CD4-positive, alpha-beta memory T cell (primary cell): ENCODE measurements at places on chromosomes 5 and 9. TPM values are rescaled to one million over a fixed set of nuclear protein-coding genes. Genes with fewer than 3 reads are reported as not detected.

- no peaks in the 10 kb centered on the region for H3K4me1 ChIP-seq
- no peak overlapping the region for H3K27ac ChIP-seq
- H3K27me3 ChIP-seq, result no peaks in the 10 kb centered on the region
- no peaks in the 10 kb centered on the region for H3K36me3 ChIP-seq
- DNase-seq, result no peak
Observed at GRCh38 chr5:67287510-67288268, 91.1 kb upstream of the CD180 start.

DNA sequence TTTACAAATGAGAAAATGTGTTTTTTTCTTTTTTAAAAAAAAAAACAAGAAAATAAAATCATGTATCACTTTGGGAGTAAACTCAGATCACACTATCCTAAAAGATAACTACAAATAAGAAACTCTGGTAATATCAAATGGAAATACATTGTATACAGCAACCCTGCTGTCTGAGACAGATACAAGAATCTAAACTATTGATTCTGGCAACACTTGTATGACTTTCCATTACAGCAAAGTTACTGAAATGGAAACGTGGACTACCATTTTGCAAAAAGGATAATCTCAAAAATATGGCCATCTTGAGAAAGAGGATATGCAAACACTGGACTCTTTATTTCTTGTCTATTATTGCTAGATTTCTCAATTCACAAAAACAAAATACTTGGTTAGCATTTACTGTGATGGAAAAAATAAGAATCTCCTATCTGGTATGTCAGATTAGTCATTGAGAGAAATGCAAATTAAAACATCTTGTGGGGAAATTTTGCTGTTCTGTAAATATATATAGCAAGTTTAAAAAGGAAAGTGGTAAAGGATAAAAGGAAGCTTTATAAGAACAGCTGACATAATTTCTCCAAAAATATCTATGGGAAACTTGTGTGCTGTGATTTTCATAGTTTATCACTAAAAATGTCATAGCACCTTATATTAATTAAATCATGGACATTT, 112.9 kb upstream of the FER start:
- H3K36me3 ChIP-seq, result no peaks in the 10 kb centered on the region
- DNase-seq, result no peak
- no peaks in the 10 kb centered on the region for H3K27me3 ChIP-seq
- H3K4me1 ChIP-seq, result no peaks in the 10 kb centered on the region

DNA sequence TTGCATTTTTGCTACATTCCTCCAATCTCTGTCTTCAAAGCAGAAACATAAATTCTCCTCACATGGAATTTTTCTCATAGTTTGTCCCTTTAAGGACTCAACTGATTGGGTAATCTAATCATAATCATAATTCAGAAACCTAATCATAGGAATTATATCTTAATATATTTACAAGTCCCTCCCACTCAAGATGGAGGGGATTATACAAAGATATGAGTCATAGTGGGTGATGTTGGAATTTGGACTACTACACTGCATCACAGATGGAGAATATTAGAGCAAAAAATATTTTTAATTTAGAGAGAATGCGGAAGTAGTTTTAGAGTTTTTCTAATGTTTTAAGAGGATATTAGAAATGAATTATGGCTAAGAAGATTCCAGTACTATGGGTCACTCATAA, 1034.0 kb downstream of the DTWD2 start:
- no peaks in the 10 kb centered on the region for H3K27me3 ChIP-seq
- no peak for DNase-seq
- no peaks in the 10 kb centered on the region for H3K4me1 ChIP-seq

DNA sequence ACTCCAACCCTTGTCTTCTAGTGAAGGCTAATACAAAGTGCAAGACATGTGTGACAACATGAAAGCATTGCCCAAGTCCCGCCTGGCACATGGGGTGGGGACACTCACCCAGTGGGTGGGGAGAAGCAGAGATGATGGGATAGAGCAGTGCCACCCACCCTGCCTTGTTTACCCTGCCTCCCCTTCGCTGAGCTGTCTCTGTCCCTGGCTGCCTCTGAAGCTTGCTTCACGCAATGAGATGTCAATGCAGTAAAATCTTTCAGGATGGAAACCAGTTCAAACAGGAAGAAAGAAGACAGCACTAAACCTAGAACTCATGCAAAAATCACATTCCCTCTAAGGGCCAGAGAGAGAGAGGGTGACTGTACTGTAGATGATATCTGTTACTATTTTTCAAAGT, 148.0 kb downstream of the INSYN2B start:
- no peak for DNase-seq
- no peaks in the 10 kb centered on the region for H3K4me1 ChIP-seq
- no peaks in the 10 kb centered on the region for H3K36me3 ChIP-seq
- H3K27me3 ChIP-seq, result no peaks in the 10 kb centered on the region

GRCh38 chr5:16271851-16272250, 92.3 kb upstream of the MARCHF11 start:
- no peak for DNase-seq
- no peak overlapping the region for H3K4me3 ChIP-seq
- no peaks in the 10 kb centered on the region for H3K4me1 ChIP-seq
- no peaks in the 10 kb centered on the region for H3K27me3 ChIP-seq

DNA sequence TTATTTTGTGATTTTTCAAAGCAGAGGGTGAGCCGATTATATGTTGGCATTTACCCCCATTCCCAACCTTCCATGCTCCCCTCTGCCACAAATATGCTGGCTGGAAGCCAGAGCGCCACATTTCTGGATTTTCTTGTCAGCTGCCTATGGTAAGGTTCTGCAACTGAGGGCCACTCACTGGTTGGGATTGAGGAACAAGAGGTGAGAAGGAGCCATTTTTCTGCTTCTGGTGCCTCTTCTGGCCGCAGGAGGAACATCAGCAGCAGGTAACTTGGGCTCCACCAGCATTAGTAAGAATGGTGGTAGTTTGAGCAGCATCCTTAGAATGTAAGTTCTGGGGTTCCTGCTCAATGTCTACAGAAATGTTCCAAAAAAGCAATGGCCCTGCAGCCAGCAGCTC, 159.5 kb upstream of the MAST4 start:
- H3K27me3 ChIP-seq, result no peaks in the 10 kb centered on the region
- no peak for DNase-seq
- no peak overlapping the region for H3K27ac ChIP-seq
- H3K36me3 ChIP-seq, result no peaks in the 10 kb centered on the region

- no peak overlapping the region for H3K27ac ChIP-seq
- H3K4me1 ChIP-seq, result no peaks in the 10 kb centered on the region
- no peak overlapping the region for H3K4me3 ChIP-seq
- DNase-seq, result peak; percentile 70
- no peaks in the 10 kb centered on the region for H3K36me3 ChIP-seq
Observed at GRCh38 chr9:111759762-111760639, 34.7 kb downstream of the SHOC1 start.

GRCh38 chr9:134503301-134504105, 138.1 kb upstream of the COL5A1 start:
- no peaks in the 10 kb centered on the region for H3K36me3 ChIP-seq
- no peak overlapping the region for H3K27ac ChIP-seq
- no peak overlapping the region for H3K4me3 ChIP-seq
- H3K27me3 ChIP-seq, result no peaks in the 10 kb centered on the region
- no peak for DNase-seq

DNA sequence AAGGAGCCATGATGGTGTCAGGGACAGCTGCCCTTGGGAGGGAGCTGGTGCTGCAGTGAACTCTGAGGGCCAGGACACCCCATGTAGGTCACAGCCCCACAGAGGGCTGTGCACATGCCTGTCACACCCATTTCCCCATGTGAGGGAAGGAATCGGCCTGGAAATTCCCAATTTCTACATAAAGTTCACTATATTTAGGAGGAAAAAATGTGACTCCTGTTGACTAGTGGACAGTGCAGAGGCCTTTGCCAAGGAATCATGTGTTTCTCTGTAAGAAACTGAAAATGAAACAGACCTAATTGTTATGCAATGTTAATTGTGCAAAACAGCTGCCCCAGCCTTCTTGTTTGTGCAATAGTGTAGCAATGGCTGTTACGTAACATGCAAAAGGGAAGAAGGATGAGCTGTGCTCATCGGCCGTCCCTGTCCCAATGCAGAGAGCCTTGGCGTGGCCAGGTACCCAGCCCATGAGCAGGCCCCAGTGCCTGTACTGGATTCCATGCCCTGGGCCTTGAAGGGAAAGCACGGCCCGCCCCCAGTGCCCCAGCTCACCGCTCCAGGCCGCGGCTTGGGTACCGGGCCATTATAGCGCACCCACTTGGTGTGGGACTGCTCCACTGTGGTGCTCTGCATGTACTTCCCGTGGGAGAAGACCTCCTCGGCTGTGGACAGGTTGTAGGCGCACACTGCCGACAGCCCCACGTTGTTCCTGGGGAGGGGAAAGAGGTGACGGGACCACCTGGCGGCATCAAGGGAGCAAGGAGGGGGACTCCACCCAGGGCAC, 70.0 kb downstream of the SECISBP2 start:
- H3K27ac ChIP-seq, result no peak overlapping the region
- H3K4me3 ChIP-seq, result no peak overlapping the region
- DNase-seq, result no peak
- no peaks in the 10 kb centered on the region for H3K27me3 ChIP-seq
- H3K36me3 ChIP-seq, result peaks cover 97% of the 10 kb centered on the region
- H3K4me1 ChIP-seq, result no peaks in the 10 kb centered on the region

PCDHGA3 gene
- total RNA-seq, result 0.26 TPM

ZNF300 gene
- total RNA-seq, result 1.0 TPM

OR1J2 gene
- not detected for total RNA-seq

DNA sequence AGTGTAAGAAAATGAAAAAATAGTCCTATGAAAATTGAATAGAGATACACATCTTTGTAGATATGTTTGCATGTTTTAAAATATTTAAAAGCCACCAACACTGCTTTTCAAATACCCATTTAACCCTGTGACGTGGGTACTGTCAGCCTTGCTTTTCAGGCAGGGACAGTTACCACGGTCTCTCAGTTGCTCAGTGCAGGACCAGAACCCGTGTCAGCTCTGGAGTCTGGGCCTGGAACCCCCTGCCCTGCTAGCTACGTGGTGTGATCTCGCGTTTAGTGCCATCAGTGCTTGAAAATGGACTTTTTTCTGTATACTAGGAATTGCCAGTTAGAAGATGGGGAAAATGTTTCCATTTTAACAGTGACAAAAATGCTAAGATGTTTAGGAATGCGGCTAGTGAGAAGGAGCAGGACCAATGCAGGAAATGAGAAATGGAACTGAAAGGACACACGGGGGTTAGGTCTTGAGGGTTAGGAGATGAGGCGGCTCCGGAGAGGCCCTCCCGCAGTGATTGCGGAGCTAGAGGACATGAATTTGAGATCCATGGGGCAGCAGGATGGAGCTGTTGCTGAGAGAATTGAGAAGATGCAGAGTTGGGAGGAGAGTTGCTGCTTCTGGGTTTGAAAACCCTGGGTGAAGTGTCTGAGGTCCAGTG, 13.7 kb downstream of the RNU6ATAC start:
- H3K27me3 ChIP-seq, result no peaks in the 10 kb centered on the region
- H3K36me3 ChIP-seq, result peaks cover 64% of the 10 kb centered on the region
- DNase-seq, result no peak
- no peak overlapping the region for H3K4me3 ChIP-seq
- H3K4me1 ChIP-seq, result no peaks in the 10 kb centered on the region

DNA sequence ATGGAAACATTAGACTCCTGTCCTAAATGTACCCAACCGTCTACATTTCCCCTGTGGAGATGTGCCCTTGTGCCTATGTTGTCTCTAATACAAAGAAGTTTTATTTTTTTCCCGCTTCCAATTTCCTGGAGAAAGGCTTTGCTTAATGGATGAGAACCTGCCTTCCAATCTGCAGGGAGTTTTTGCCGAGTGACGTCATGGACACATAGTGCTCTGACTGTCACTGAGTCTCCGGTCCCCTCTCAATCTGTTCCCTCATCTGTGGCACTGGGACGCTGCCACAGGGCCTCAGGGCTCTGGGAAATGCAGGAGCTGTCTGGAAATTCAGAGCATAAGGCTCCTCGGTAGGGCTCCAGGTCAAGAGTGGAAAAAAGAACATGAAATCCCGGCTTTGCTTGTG, 144.8 kb downstream of the PDZD2 start:
- no peaks in the 10 kb centered on the region for H3K4me1 ChIP-seq

SPINK6 gene
- total RNA-seq, result not detected

STPG3 gene
- total RNA-seq, result not detected

GRCh38 chr5:148952097-148952867, 110.6 kb downstream of the SH3TC2 start:
- no peak overlapping the region for H3K27ac ChIP-seq
- no peaks in the 10 kb centered on the region for H3K36me3 ChIP-seq
- no peak overlapping the region for H3K4me3 ChIP-seq
- no peak for DNase-seq
- H3K4me1 ChIP-seq, result no peaks in the 10 kb centered on the region

GRCh38 chr5:63263411-63263810, 684.8 kb downstream of the LRRC70 start:
- no peak overlapping the region for H3K4me3 ChIP-seq
- no peaks in the 10 kb centered on the region for H3K4me1 ChIP-seq
- no peaks in the 10 kb centered on the region for H3K36me3 ChIP-seq
- no peak for DNase-seq
- H3K27me3 ChIP-seq, result no peaks in the 10 kb centered on the region

DNA sequence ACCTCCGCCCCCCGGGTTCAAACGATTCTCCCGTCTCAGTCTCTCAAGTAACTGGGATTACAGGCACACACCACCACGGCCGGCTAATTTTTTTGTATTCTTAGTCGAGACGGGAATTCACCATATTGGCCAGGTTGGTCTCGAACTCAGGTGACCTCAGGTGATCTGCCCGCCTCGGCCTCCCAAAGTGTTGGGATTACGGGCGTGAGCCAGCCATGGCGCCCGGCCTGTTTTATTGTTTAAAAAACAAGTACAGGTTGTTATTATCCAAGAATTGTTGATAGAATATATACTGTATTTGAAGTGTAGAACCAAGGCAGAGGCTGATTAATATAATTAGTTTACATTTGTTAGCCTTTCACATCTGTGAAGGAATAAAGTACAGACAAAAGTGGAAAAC, 8.9 kb downstream of the PARP8 start:
- peaks cover 89% of the 10 kb centered on the region for H3K4me1 ChIP-seq
- H3K36me3 ChIP-seq, result peaks cover 3% of the 10 kb centered on the region
- no peak overlapping the region for H3K27ac ChIP-seq
- DNase-seq, result no peak
- no peaks in the 10 kb centered on the region for H3K27me3 ChIP-seq

ADRB2 gene
- 5.6 TPM for total RNA-seq

EGR1 gene
- 1.1 TPM for total RNA-seq

MZB1 gene
- total RNA-seq, result 0.93 TPM

DNA sequence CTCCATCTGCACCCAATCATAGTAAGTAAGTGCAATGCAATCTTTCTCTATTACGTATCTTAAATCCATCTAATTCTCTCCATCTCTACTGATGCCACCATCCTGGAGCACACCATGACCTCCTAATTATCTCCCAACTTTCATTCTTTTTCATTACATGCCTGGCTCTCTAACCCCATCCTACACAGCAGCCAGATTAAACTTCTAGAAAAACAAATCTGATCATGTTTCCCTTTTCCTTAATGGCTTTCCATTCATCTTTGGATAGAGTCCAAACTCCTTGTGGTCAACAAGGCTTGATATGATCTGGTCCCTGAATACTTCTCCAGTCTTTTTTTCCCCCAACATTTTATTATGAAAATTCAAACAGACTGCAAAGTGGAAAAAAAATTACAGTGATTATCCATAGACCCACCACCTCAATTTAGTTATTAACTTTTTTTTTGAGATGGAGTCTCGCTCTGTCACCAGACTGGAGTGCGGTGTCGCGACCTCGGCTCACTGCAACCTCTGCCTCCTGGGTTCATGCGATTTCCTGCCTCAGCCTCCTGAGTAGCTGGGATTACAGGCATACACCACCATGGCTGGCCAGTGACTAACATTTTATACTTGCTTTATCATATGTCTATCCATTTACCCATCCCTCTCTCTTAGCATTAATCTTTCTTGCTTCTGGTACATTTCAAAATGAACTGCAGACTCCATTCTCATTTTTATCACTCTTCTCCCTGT, 5.2 kb downstream of the PPP2R2B start:
- no peak overlapping the region for H3K4me3 ChIP-seq
- peaks cover 12% of the 10 kb centered on the region for H3K4me1 ChIP-seq
- H3K27ac ChIP-seq, result no peak overlapping the region
- no peak for DNase-seq
